ENCODE measurements at places on chromosomes 1 and 21. TPM values are rescaled to one million over a fixed set of nuclear protein-coding genes. Genes with fewer than 3 reads are reported as not detected.

DNA sequence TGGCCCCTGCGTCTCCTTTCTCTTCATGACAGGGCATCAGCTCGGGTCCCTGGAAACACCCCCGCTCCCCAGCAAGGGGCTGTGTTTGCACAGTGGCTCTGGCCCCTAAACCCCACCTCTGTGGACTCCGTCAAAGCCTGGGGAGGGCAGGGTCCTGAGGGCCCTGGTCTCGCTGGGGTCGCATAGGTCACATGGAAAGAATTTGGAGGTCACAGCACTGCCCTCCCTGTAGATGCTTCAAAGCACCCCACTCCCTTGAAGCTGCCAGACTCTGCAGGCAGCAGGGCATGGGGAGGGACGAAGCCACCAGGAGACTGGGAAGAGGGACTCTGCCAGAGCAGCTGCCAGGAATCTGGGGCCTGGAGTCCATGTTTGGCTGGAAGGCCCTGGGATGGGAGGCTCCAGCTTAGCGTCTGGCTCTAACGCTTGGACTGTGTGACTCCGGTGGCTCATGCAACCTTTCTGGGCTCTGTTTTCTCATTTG lies 36.6 kb upstream of the ECE1 start:
- no peak for DNase-seq
- H3K36me3 ChIP-seq = no peaks in the 10 kb centered on the region
- H3K27me3 ChIP-seq = no peaks in the 10 kb centered on the region
- no peak overlapping the region for H3K27ac ChIP-seq
- peaks cover 50% of the 10 kb centered on the region for H3K4me1 ChIP-seq

GRCh38 chr1:50350421-50350820 lies 72.8 kb downstream of the DMRTA2 start:
- no peak for DNase-seq
- no peak overlapping the region for H3K4me3 ChIP-seq
- H3K27me3 ChIP-seq = no peaks in the 10 kb centered on the region
- no peaks in the 10 kb centered on the region for H3K36me3 ChIP-seq
- no peak overlapping the region for H3K27ac ChIP-seq

The S100A14 gene
- total RNA-seq = not detected

The LCE3D gene
- total RNA-seq = not detected

GRCh38 chr1:93768380-93768863 lies 86.8 kb upstream of the BCAR3 start:
- no peaks in the 10 kb centered on the region for H3K36me3 ChIP-seq
- no peak for DNase-seq
- peaks cover 37% of the 10 kb centered on the region for H3K4me1 ChIP-seq
- H3K27ac ChIP-seq = no peak overlapping the region
- H3K4me3 ChIP-seq = no peak overlapping the region

- H3K27ac ChIP-seq = no peak overlapping the region
- no peak for DNase-seq
- H3K36me3 ChIP-seq = no peaks in the 10 kb centered on the region
- no peaks in the 10 kb centered on the region for H3K4me1 ChIP-seq
These were observed 10.2 kb upstream of the OR10J4 start for GRCh38 chr1:159421821-159422220.

GRCh38 chr1:18261891-18262290 lies 154.3 kb downstream of the IGSF21 start:
- no peaks in the 10 kb centered on the region for H3K4me1 ChIP-seq
- DNase-seq = no peak
- no peak overlapping the region for H3K4me3 ChIP-seq
- H3K27me3 ChIP-seq = no peaks in the 10 kb centered on the region
- H3K36me3 ChIP-seq = no peaks in the 10 kb centered on the region
- H3K27ac ChIP-seq = no peak overlapping the region

DNA sequence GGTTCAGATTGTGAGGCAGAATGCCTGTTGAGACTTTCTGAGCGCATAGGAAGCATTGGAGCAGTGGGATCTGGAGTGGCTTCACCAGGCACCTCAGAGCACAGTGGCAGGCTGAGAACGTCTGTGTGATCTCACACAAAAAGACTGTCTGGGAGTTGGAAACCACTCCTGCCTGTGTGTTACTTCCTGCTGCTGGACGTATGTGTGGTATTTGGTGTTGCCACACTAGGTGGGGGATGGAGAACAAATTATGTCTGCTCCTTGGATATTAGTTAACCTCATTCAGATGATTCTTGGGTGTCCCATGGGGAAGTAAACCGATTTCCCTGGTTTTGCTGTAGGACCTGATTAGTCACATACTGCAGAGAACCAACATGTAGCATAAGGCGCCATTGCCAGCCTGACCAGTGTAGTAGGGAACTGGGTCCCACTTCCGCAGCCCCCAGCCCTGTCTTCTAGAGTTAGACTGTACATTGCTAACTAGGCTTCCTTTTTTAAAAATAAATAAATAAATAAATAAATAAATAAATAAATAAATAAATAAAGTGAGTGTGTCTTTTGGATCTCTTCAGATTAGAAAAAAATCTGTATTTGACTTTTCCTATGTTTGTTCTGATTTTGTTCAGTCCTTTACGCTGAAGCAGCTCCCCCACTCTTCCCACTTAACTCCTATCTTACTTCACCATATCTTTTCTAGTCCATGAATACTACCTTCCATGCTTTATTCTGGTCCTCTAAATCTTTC lies 26.9 kb downstream of the UCK2 start:
- no peaks in the 10 kb centered on the region for H3K36me3 ChIP-seq
- H3K4me1 ChIP-seq = peaks cover 41% of the 10 kb centered on the region
- H3K27ac ChIP-seq = peak overlapping the region; percentile 23

DNA sequence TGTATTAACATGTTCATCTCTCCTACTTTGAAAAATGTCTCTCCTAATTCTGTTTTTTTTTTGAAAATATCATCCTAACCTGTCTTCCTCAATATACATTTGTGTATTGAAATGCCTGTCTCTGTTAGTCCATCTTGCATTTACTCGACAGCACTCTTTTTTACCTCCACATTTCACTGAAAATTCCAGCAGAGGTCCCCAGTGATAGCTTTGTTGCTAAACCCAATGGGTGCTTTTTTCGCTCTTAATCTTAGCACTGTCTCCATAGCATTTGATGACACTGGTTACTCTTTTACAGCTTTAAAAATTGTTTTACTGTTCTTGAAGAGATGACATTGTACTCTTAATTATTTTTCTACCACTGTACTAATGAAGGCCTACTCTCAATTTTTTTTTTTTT lies 10.8 kb downstream of the OSBPL9 start:
- H3K27me3 ChIP-seq = no peaks in the 10 kb centered on the region
- H3K4me1 ChIP-seq = no peaks in the 10 kb centered on the region
- peak; percentile 33 for DNase-seq
- no peak overlapping the region for H3K4me3 ChIP-seq
- no peaks in the 10 kb centered on the region for H3K36me3 ChIP-seq

The ECE1 gene
- 70.1 TPM for total RNA-seq

The MSH4 gene
- total RNA-seq = 0.45 TPM

DNA sequence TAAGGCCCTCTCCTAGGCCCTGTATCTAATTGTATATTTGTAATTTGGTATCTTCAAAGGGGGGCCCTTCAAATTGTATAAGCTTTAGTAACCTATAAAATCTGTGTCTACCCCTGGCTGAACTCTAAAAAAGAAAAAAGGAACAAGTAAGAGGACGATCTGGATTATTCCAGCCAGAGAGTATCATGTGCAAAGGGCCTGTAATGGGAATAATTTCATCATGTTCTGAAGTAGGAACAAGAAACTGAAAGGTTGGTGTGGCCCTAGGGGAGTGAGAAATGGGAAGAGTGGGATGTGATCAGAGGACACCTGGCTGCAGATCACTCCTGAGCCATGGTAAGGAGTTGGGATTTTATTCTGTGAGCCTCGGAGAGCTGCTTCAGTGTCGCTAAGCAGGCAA lies 14.7 kb downstream of the PTAFR start:
- H3K36me3 ChIP-seq = no peaks in the 10 kb centered on the region
- DNase-seq = no peak
- H3K4me1 ChIP-seq = peaks cover 3% of the 10 kb centered on the region
- H3K4me3 ChIP-seq = no peak overlapping the region

- peaks cover 9% of the 10 kb centered on the region for H3K4me1 ChIP-seq
- no peak for DNase-seq
- H3K27ac ChIP-seq = no peak overlapping the region
- H3K27me3 ChIP-seq = peaks cover 30% of the 10 kb centered on the region
- no peaks in the 10 kb centered on the region for H3K36me3 ChIP-seq
These were observed 65.6 kb upstream of the CD1D start for GRCh38 chr1:158115126-158115525.

DNA sequence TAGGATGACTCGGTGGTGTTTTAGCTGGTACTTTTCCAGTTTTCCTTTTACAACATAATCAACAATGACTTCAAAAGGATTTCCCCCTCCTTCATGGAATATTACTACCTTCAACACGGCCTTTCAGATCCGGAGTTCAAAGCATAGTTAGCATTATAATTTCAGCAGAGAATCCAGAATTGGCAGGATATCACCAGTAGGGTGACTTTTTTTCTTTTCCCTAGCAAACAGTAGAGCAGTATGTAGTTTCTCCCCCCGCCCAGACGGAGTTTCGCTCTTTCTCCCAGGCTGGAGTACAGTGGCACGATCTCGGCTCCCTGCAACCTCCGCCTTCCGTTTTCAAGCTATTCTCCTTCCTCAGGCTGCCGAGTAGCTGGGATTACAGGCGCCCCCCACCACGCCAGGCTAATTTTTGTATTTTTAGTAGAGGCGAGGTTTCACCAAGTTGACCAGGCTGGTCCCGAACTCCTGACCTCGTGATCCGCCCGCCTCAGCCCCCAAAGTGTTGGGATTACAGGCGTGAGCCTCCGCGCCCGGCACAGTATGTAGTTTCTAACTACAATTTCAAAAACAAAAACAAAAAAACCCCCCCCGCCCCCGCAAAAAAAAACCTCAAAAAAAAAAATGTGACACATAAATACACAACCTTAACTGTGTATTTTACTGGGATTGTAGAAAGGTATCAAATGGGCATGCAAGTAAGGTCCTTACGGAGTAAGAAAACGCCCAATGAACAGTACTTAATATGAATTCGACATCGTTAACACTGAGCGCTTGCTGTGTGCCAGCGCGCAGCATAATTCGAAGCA lies 1.5 kb upstream of the COX20 start:
- no peaks in the 10 kb centered on the region for H3K36me3 ChIP-seq
- H3K4me3 ChIP-seq = peak overlapping the region; percentile 61
- H3K27me3 ChIP-seq = no peaks in the 10 kb centered on the region
- DNase-seq = peak; percentile 43
- peaks cover 11% of the 10 kb centered on the region for H3K4me1 ChIP-seq

DNA sequence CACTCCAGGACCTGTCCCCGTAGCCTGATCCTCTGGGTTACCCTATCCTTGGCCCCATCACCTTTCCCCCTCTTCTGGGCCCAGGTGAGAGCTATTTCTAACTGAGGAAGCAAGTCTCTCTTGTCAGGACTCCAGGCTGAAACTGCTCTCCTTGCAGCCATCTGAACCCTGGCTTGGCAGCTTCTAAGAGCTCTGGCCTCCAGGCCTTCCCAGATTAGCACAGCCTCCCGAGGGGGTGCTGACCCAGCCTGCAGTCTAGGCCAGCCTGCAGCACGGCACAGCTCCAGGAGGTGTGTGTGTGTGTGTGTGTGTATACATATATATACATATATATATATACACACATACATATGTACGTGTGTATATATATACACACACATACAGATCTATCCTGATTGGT lies 17.4 kb downstream of the CACNA1S start:
- no peaks in the 10 kb centered on the region for H3K4me1 ChIP-seq
- H3K36me3 ChIP-seq = no peaks in the 10 kb centered on the region

The CYP4X1 gene
- total RNA-seq = not detected

- no peak overlapping the region for H3K4me3 ChIP-seq
- H3K4me1 ChIP-seq = no peaks in the 10 kb centered on the region
- no peak overlapping the region for H3K27ac ChIP-seq
- peaks cover 2% of the 10 kb centered on the region for H3K27me3 ChIP-seq
These were observed 348.2 kb downstream of the MATN1 start for GRCh38 chr1:30375156-30375555.

DNA sequence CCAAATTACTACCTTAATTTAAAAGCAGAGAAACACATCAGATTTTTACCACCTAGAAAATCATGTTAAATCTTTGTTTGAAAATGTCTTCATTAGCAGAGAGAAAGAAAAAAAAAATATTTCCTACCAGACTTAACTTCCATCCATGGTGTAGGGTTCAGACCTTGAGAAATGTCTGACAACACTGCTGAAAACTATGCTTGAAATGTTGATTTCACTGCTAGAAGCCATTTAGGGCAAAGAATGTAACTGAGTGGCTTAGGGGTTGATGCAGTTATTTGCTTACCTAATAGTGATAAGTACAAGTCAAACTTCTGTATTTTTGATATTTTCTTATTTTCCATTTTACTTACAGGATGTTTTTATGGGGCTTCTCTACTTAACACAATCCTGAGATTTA lies 495.6 kb upstream of the NEGR1 start:
- no peaks in the 10 kb centered on the region for H3K27me3 ChIP-seq
- H3K4me3 ChIP-seq = no peak overlapping the region
- no peaks in the 10 kb centered on the region for H3K4me1 ChIP-seq
- no peaks in the 10 kb centered on the region for H3K36me3 ChIP-seq
- H3K27ac ChIP-seq = no peak overlapping the region

DNA sequence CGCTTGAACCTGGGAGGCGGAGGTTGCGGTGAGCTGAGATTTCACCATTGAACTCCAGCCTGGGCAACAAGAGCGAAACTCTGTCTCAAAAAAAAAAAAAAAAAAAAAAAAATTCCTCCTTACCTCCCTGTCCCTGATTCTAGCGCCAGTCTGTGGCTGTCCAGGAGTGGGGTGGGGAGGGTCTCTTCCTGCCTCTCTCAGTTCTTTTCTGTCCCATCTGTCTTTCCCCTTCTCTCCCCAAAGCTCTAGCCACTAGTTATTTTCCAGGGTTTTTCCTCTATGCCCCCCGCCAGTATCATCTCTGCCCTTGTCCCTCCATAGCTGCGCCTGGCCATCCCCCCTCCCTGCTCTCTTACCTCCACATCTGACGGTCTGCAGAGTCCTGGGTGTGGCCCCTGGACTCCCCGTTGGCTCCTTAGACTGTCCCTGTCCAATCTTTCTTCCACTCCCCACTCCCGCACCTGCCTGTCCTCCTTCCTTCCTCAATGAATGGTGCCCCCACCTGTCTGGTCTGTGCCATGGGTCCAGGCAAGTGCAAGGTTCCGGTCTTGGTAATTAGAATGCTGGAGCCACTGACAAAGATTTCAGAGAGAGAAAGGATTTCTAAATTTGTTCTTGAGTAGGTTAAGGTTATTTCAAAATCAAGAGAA lies 1.6 kb upstream of the TMEM63A start:
- peaks cover 46% of the 10 kb centered on the region for H3K4me1 ChIP-seq
- H3K27me3 ChIP-seq = no peaks in the 10 kb centered on the region
- H3K27ac ChIP-seq = no peak overlapping the region

The PLPPR5 gene
- not detected for total RNA-seq

DNA sequence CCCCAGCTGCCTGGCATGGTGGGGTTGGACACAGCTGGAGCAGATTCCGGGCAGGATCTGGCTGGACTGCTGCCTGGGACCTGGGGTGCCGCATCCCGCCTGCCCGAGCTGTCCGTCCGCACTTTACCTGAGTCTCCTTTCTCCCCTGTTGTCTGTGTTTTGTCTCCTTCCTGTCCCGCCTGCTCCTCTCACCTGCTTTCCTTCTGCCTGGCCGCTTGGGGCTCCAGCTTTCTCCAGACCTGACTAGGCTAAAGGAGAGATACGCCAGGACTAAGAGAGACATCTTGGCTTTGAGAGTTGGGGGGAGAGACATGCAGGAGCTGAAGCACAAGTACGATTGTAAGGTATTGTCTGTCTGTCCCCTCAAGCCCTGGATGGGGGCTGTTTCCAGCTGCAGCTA lies 73.3 kb downstream of the ARHGEF10L start:
- H3K36me3 ChIP-seq = no peaks in the 10 kb centered on the region
- H3K27me3 ChIP-seq = no peaks in the 10 kb centered on the region
- no peak overlapping the region for H3K27ac ChIP-seq
- no peak for DNase-seq
- no peak overlapping the region for H3K4me3 ChIP-seq
